Suppressor macrophage treated with lipopolysaccharide for 4 hours (primary cell): ENCODE measurements at places on chromosomes 11 and 22.

- no peak for DNase-seq
Observed at GRCh38 chr11:62482753-62483152, 63.9 kb downstream of the AHNAK start.

DNA sequence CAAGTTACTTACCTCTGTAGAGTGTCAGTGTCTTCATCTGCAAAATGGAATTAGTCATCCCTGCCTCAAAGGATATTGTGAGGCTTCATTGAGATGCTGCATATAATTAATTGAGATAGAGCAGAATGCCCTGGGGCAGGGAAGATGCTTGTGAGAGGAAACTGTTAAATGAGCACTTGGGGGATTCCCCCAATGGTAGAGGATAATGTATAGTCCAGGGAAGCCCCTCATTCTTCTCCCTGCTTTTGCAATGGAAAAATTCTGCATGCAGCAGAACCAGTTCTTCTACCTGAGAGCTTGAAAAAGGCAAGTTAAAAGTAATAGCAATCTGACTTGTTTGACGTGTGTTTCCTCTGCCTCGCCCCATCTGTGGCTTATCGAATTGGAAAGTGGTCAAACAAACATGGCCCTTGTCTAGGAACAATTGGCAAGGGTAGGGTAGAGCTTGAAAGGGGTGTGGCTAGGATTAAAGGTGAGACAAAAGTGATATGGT is 90.9 kb downstream of the NAV2 start:
- DNase-seq = no peak

GRCh38 chr11:70470127-70470526 is 71.8 kb downstream of the CTTN start:
- DNase-seq = no peak

- no peak for DNase-seq
Observed at GRCh38 chr11:35820614-35821013, 123.2 kb upstream of the LDLRAD3 start.

- DNase-seq = no peak
Observed at GRCh38 chr11:124674571-124674970, 867 bp downstream of the SPA17 start.

GRCh38 chr11:71075871-71076420 is 176.4 kb downstream of the SHANK2 start:
- no peak for DNase-seq

- DNase-seq = peak; percentile 29
Observed at GRCh38 chr11:69002110-69002569, 10.9 kb downstream of the MRGPRF start.

DNA sequence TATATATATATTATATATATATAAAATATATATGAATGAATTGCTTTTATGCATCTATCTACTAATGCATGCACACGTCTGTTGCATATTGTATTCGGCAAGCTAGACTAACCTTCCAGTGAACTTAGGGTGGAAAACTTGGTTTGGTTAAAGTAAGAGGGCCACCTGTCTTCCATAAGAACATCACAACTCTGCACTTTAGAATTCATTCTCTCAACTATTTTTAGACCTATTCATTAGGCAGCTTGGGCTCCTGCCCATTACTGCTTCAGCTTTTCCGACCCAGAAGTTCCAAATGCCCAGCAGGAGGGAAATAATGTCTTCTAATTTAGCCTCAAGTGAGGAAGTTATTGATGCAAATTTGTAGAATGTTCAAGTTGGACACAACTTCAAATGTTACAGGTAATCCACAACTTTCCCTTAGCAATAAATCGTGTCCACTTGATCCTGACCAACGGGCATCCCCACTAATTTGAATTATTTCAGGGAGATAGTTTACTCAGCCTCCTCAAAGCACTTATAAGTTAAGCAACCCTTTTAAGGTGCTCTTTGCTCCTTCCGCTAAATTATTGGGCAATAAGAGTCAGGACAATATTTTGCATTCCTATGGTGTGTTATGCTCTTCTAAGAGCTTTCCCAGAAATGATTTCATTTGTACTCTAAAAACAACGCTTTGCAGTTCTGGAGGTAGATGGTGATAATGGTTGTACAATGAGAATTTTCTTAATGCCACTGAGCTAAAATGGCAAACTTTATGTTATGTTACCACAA is 132.3 kb downstream of the OPCML start:
- DNase-seq = no peak

- no peak for DNase-seq
Observed at GRCh38 chr11:23765682-23766252, 731.1 kb upstream of the LUZP2 start.

DNA sequence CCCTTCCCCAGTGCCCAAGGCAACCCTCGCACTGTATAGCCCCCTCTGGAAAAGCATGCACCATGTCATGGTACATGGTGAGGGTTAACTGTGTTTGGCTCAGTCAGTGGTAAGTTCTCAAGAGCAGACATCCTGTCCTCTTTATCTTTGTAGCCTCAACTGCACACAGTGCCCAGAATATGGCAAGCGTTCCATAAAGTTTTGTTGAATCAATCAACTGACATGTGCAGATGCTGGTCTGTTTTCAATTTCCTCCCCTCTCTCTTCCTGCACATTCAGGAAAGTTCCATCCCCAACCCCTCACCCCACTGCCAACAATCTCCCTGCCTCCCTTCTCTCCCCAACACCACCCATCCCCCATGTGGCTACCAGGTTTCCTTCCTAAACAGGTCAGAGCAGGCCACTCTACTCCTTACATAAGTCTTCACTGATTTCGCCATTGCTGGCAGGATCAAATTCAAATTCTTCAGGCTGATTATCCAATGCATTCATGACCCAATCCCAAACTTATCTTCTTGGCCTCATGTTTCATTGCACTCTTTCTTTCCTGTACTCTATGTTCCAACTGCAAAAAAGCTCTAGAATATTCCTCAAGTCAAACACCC is 15.5 kb upstream of the TMPRSS5 start:
- DNase-seq = no peak

DNA sequence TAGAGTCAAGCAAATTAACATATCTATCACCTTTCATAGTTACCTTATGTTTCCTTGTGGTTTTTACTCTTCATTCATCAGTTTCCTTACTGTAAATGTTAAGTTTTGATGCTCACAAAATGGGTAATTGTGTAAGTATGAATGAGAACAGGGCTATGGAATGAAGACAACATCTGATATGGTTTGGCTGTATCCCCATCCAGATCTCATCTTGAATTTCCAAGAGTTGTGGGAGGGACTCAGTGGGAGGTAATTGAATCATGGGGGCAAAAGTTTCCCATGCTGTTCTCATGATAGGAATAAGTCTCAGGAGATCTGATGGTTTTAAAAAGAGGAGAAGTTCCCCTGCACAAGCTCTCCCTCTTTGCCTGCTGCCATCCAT is 107.6 kb downstream of the CCDC34 start:
- no peak for DNase-seq

- no peak for DNase-seq
Observed at GRCh38 chr11:126336671-126337101, 18.8 kb upstream of the ST3GAL4 start.

DNA sequence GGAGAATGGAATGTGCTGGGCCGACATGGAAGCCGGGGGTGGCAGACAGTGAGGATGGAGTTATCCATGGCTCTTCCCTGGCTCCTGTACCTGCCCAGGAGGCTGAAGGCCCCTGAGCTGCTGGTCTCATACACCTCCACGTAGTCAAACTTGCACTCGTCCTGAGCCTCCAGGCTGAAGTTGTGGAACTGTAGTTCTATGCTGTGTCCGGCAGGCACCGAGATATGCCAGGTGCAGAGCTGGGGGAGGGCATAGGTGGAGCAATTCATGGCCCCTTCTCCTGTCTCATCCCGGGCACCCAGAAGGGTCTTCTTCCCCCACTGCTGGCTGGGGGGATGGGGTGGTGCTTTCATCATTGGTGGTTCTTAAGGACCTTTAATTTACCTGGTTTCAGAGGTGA is 2.8 kb downstream of the MFRP start:
- DNase-seq = no peak

GRCh38 chr11:77449060-77449521 is 24.8 kb downstream of the PAK1 start:
- DNase-seq = peak; percentile 78

GRCh38 chr11:46553814-46554212 is 40.0 kb downstream of the AMBRA1 start:
- peak; percentile 23 for DNase-seq

- no peak for DNase-seq
Observed at GRCh38 chr11:124285610-124286344, 28.0 kb downstream of the OR8D1 start.

- DNase-seq = no peak
Observed at GRCh38 chr22:47116426-47117341, 354.2 kb downstream of the TBC1D22A start.

GRCh38 chr22:18136563-18137320 is 13.2 kb upstream of the USP18 start:
- no peak for DNase-seq

- peak; percentile 96 for DNase-seq
Observed at GRCh38 chr11:65422633-65423515, at the start of gene NEAT1. Gene NEAT1 (plus strand): TSS chr11:65422798.

DNA sequence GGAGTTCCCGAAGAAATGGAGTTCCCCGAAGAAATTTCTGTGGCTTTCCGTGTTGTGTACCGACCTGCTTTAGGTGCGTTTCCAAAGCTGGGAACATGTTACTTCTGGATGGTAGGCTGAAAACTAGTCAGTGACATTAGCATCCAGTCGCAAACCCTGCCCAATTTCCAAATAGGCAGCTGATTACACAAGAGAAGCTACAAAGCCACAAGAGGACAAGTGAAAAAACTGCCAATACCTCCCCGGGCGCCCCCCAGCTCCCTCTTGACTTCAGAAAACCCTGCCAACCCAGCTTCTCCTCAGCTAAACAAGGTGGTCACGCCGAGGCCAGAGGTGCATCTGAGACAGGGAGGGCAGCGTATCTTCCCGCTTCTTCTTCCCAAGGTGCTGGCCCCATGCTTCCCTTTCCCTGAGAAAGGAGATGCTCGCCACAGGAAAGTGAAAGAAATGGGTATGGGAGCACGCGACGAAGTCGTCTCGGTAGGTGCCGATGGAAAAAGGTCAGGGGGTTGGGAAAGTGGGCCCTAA is 551 bp downstream of the AGBL2 start:
- DNase-seq = peak; percentile 30

DNA sequence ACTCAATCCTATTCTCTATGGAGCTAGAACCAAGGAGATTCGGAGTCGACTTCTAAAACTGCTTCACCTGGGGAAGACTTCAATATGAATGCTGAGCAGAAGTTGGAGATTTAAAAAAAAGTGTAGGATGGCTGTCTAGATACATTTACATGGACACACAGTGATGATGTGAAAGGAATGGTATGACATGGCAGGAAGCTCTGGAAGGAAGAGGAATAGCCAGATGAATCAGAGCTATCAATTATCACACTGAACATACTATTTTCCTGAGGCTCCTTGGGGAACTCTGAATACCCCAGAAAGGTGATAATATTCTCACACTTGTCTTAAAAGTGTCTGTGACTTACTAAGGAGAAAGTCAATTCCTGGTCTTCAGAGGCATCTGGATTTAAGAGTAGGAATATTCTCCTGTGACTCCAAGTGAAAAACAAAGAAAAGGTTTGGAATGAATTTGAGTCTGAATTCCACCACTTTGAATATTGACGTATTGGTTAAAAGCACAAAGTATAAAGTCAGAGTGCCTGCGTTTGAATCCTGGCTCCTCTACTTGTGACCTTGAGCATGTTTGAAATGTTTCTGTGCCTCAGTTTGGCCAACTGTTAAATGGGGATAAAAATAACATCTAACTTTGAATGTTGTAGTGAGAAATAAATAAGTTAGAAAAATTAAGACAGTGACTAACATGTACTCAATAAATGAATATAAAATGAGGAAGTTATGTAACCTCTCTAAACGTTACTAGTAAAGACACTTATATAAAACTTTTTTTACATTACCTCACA is 1.3 kb downstream of the OR52D1 start:
- no peak for DNase-seq

DNA sequence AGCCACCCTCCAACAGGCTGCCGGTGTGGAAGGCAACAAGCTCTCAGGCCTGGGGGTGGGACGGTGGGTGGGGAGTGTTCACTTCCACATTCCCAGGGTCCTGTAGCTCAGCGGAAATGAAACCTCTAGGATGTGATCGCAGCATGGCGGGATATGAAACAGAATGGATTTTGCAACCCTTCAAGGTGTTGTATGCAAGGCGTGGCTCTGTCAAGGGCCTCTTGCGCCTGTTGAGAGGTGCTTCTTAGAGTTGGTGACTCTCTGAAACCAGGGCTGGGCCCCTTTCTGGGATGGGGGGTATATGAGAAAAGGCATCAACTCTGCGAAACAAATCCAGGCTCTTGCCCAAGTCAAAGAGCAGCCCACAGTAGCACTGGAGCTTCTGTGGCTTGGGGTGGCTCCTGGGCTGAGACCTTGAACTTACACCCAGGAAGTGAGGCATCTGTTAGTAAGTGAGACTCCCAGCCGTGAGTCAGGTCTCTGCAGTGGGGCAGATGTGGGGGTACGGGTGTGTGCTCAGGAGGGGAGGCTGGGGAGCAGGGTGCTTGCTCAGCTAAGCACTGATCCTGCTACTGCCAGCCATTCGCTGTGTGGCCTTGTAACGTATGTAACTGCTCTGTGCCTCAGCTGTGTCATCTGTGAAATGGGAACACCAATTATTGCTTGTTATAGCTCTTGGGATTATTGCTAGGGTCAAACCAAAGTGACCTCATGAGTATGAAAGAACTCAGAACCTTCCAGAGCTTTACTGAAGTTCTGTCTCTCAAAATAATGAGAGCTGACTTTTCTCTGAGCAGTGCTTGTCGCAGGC is 28.3 kb downstream of the NECTIN1 start:
- peak; percentile 16 for DNase-seq

GRCh38 chr11:828506-829175 is 922 bp downstream of the CRACR2B start:
- no peak for DNase-seq

- DNase-seq = no peak
Observed at GRCh38 chr11:73792584-73792983, 4.9 kb downstream of the MRPL48 start.

GRCh38 chr11:101707477-101707876 is 123.7 kb upstream of the TRPC6 start:
- no peak for DNase-seq

GRCh38 chr11:57901756-57902155 is 121.9 kb upstream of the OR9Q1 start:
- DNase-seq = no peak

- no peak for DNase-seq
Observed at GRCh38 chr11:117914991-117915618, 14.1 kb downstream of the TMPRSS13 start.
